Stimulated activated CD4-positive, alpha-beta T cell treated with anti-CD3 and anti-CD28 coated beads, Interleukin-4, amount 100 ng/mL, for 48 hours (primary cell): ENCODE measurements at places on chromosomes 5 and 9.

- no peak for DNase-seq
These were observed 72.0 kb upstream of the PAPPA start for GRCh38 chr9:116081435-116082115.

GRCh38 chr5:28516722-28517121 is 1478.3 kb upstream of the CDH9 start:
- no peak for DNase-seq

- DNase-seq: no peak
These were observed 70.8 kb upstream of the EGFLAM start for GRCh38 chr5:38187532-38187931.

- DNase-seq: no peak
These were observed 52.9 kb downstream of the C9orf50 start for GRCh38 chr9:129567842-129568559.

GRCh38 chr9:32783168-32783891 is at the start of gene TMEM215:
TMEM215 (plus strand) TSS chr9:32783540; CDS start chr9:32784184, 644 bp downstream.
- DNase-seq: no peak

GRCh38 chr5:18395126-18396110 is 761.2 kb downstream of the TAF11L14 start:
- no peak for DNase-seq

DNA sequence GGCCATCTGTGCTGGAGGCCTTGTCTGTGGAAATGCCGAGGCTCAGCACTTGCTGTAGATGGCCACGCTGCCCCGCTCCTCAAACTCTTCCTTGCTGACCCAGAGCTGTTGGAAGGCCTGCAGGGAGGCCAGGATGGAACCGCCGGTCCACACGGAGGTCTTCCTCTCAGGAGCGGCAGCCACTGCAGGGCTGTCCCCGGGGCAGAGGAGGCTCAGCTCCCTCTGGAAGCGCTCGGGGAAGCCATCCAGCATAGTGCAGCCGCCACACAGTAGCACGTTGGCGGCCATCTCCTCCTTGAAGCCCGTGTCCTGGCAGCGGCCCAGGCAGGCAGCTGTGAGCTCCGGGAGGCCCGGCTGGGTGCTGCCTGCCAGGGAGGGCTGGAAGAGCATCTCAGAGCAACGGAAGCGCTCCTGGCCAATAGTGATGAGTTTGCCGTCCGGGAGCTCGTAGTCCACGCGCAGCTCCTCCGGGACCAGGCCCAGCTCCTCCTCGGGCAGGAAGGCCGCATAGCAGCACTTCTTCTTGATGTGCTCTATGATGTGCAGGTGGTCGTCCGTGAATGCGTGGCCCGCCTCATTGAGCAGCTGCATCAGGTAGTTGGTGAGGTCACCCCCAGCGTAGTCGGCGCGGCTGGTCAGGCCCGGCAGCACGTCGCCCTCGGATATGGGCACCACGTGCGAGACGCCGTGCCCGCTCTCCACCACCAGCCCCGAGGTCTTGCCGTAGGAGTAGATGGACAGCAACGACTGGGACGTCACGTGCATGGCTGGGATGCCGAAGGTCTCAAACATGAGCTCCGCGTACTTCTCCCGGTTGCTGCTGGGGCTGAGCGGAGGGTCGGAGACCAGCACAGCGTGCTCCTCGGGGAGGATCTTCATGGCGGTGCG is 901 bp downstream of the ACTL7B start:
- DNase-seq: no peak

GRCh38 chr5:24385617-24386016 is 259.2 kb downstream of the CDH10 start:
- DNase-seq: no peak

DNA sequence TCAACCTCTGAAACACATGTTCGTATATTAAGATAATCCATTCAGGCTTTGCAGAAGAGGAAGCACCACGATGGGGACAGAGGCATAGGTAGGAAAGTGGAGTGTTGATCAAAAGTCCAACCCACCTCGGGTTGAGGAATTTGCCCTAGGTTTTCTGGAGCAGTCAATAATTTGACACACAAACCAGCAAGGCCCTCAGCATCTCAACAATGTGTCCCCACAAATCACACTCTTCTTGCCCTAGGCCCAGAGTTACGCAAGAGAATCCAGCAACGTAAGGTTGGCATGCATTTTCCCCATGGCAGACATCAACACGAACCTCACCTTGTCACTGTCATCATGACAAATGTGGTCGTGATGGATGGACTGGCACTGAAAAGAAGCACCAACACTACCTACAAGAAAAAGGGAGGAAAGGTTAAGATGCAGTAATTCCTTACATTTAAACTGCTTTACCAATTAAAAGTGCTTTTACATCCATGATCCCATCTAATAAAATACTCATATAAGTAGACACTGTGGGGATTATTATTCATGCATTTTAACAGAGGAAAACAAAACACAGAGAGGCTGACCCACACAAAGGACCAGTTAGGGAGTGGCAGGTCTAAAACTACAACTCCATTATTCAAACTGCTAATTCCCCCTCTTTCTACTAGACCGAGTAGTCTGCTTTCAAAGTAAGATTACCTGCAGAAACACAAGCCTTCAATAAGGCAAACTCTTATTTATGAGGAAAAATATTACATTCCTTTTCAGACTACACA is 24.4 kb upstream of the RNF38 start:
- no peak for DNase-seq

DNA sequence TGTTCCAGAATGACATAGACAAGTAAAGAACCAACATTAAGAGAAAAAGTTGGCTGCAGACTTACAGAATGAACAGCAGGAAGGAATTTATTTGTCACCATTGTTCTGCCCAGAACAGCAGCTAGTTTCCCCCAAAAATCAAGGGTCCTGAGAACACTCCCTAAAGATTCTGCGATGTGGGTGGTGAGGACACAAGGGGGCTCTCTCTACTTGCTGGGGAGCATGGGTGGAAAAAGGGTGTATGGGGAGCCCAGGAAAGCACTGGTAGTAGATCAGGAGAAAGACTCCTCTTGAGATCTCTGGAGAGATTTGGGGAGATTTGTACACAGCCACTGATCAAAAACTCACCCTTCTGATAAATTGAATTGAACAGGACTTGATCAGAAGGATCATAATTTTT is 316.5 kb downstream of the KCTD16 start:
- DNase-seq: no peak

DNA sequence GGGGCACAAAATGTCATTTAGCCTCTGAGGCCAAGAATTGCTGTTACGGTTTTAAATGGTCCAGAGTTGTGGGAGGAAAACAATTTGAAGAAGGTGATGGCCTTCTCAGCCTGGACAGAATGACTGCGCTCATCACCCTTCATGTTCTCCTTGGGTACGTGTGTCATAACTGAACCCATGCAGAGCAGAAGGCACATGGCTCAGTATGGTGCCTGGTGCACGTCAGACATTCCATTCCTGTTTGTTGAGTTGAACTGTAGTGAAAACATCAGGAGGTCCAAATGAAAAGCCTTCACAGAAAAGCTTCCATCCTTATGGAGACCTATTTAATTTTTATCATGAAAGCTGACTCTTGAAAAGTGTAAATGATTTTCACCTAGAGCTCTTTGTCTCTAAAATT is 133.2 kb downstream of the CFAP90 start:
- no peak for DNase-seq

DNA sequence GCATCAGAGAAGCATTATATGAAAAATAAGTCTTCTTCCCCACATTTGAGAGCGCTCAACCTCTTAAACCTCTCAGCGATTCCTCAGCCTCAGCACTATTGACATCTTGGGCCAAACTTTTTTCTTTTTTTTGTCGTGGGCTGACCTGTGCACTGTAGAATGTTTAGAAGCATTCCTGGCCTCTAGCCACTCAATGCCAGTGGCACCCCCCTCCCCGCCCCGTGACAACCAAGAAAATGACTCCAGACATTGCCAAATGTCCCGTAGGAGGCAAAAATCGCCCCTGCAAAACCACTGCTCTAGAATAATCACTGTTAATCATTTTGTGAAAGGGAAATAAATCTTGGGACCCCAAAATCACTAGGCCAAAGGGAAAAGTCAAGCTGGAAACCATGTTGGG is 129.1 kb upstream of the BOD1 start:
- DNase-seq: no peak

GRCh38 chr9:36855448-36856315 is 178.4 kb downstream of the PAX5 start:
- peak; percentile 33 for DNase-seq

DNA sequence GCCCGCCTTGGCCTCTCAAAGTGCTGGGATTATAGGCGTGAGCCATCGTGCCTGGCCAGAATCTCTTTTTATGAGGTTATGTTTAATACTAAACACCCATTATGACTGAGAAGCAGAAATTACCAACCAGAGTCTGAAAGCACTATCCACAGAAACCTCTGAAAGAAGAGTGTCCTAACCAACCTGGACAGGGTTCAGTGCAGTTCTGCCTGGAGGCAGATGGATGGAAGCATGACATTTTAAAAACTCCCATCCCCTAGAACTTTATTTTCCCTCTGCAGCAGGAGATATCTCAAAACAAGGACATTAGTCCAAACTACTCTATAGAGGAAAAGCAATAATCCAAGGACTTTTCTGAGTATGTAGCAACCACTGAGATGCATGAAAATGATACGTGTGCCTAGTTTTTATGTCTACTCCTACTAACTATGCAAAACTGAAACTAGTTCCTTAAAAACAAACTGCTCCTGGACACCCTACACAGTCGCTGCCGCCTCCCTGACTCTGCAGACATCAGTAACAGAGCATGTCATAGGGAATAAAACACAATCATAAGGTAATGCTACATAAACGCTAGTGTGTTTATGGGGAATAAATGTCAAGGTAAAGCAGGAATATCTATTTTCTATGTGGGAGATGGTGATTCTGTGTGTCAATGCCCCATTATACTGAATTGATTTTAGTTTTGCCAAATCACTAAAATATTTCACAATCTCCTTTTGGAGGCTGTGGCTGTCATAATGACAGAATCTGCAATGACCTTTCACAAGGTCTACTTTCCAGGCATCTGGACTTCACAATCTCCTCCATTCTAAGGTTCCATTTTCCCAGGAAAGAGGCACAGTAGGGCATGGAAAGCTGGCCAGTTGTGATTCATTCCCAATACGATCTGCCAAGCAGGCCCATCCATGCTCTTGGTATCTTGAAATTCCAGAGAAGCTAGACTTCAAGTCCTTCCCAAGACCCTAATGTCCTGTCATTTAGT is 122.8 kb downstream of the SIL1 start:
- DNase-seq: no peak
